HCT116 (cell line): ENCODE measurements at places on chromosomes 5 and 9. TPM values are rescaled to one million over a fixed set of nuclear protein-coding genes. Genes with fewer than 3 reads are reported as not detected.

DNA sequence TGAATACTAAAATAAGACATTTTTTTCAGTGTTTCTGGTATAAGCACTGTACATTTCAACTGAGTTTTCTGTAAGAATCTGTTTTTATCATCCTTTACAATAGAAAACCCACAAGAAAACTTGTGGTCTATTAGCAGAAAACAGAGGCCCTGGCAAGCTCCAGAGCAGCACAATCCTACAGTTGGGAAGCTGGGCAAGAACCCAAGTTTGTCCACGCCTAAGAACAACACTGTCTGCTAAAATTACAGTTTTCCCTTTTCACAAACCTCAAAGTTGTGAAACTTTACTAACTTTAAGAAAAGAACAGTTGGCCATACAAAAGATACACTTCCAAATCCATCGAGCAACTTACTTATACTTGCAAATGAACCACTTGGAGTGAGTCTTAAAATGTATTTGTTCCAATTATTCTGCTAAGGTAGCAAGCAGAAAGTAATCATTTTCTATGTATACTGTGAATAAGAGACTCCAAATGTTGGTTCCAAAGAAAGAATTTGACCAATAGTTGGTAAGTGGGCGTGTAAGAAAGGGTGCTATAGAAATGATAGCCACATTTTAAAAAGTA, 982.0 kb upstream of the ARRDC3 start:
- no peaks in the 10 kb centered on the region for H3K4me1 ChIP-seq
- no peak overlapping the region for H3K27ac ChIP-seq
- no peak overlapping the region for H3K4me3 ChIP-seq
- H3K27me3 ChIP-seq: no peaks in the 10 kb centered on the region
- DNase-seq: no peak
- no peaks in the 10 kb centered on the region for H3K36me3 ChIP-seq

The PPP1R2B gene
- not detected for total RNA-seq

- no peak overlapping the region for H3K27ac ChIP-seq
- no peaks in the 10 kb centered on the region for H3K4me1 ChIP-seq
- no peaks in the 10 kb centered on the region for H3K27me3 ChIP-seq
- no peak overlapping the region for H3K4me3 ChIP-seq
Observed at GRCh38 chr5:66013906-66014305, 87.5 kb downstream of the ERBIN start.

- H3K4me3 ChIP-seq: no peak overlapping the region
- DNase-seq: no peak
- H3K36me3 ChIP-seq: no peaks in the 10 kb centered on the region
- no peaks in the 10 kb centered on the region for H3K27me3 ChIP-seq
Observed at GRCh38 chr9:6944896-6945295, 187.1 kb downstream of the KDM4C start.

The FBXW11 gene
- total RNA-seq: 52.0 TPM

- no peak for DNase-seq
- H3K36me3 ChIP-seq: no peaks in the 10 kb centered on the region
- no peaks in the 10 kb centered on the region for H3K27me3 ChIP-seq
- H3K27ac ChIP-seq: no peak overlapping the region
- no peaks in the 10 kb centered on the region for H3K4me1 ChIP-seq
Observed at GRCh38 chr5:16568875-16569580, 47.8 kb downstream of the RETREG1 start.

GRCh38 chr9:74379718-74380117, 117.4 kb upstream of the RORB start:
- H3K4me1 ChIP-seq: no peaks in the 10 kb centered on the region
- DNase-seq: peak; percentile 2
- H3K27ac ChIP-seq: no peak overlapping the region
- no peaks in the 10 kb centered on the region for H3K27me3 ChIP-seq

DNA sequence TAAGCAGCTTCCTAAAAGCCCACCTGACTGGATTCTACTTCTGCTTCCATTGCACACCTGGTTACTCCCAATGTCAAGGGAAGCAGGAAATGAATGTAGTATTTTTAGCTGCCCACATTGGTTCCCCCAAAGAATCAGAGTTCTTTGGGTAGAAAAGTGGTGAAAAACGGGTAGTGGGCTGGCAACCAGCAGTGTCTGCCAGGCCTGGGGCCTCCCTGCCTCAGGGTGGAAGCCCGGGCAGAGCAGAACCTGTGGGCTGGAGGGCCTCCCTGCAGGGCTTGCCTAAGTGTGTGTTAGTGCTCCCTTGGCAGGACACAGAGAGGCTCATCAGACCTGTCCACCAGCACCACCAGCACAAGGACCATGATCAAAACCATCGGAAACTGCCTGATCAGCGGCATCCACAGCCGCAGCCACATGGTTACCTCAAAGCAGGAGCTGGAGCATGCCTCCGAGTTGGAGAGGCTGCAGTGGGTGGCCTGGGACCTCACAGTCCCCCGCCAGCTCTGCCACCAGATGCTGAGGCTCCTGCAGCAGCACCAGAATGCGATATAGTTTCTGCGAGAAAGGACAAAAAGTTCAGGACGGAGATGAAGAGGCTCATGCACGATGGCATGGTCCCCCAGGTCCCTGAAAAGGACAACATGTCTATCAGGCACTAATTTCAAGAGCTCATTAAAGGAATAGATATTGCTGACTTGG, 72.2 kb downstream of the PTPDC1 start:
- H3K4me3 ChIP-seq: no peak overlapping the region
- H3K27me3 ChIP-seq: no peaks in the 10 kb centered on the region
- no peaks in the 10 kb centered on the region for H3K36me3 ChIP-seq
- H3K27ac ChIP-seq: no peak overlapping the region
